SK-N-SH (cell line): ENCODE measurements at places on chromosomes 7 and 10. TPM values are rescaled to one million over a fixed set of nuclear protein-coding genes. Genes with fewer than 3 reads are reported as not detected.

TET1 gene
- 0.38 and 0.44 TPM in 2 replicates for polyA plus RNA-seq

CUX1 gene
- polyA plus RNA-seq: 47.0 and 68.6 TPM in 2 replicates

SAP25 gene
- polyA plus RNA-seq: 1.0 and 1.2 TPM in 2 replicates

PGAM2 gene
- polyA plus RNA-seq: 0.79 and 1.5 TPM in 2 replicates

UBE3C gene
- 48.4 and 63.2 TPM in 2 replicates for polyA plus RNA-seq

ADRB1 gene
- polyA plus RNA-seq: not detected in 2 replicates

NEUROD6 gene
- not detected in 2 replicates for polyA plus RNA-seq

ZNF25 gene
- polyA plus RNA-seq: 3.6 and 5.6 TPM in 2 replicates

TDRD1 gene
- polyA plus RNA-seq: not detected in 2 replicates

LRGUK gene
- polyA plus RNA-seq: 1.5 TPM in 2 replicates

GLI3 gene
- polyA plus RNA-seq: 0.08 and 0.10 TPM in 2 replicates

TMEM213 gene
- not detected in 2 replicates for polyA plus RNA-seq

ANKRD61 gene
- polyA plus RNA-seq: 0.50 and 0.53 TPM in 2 replicates

P4HA1 gene
- 34.8 and 52.0 TPM in 2 replicates for polyA plus RNA-seq

CFAP58 gene
- polyA plus RNA-seq: 0.38 and 0.47 TPM in 2 replicates

MYH16 gene
- 0.19 and 0.41 TPM in 2 replicates for polyA plus RNA-seq

ABCA13 gene
- polyA plus RNA-seq: not detected in 2 replicates

NFE2L3 gene
- polyA plus RNA-seq: 36.1 and 50.8 TPM in 2 replicates

DNAJC12 gene
- 7.9 and 9.3 TPM in 2 replicates for polyA plus RNA-seq

ACSL5 gene
- 0.08 and 0.10 TPM in 2 replicates for polyA plus RNA-seq

UNC5B gene
- 12.2 and 13.8 TPM in 2 replicates for polyA plus RNA-seq

CALY gene
- 3.3 TPM in 2 replicates for polyA plus RNA-seq

CLRN3 gene
- polyA plus RNA-seq: 0.08 and 0.25 TPM in 2 replicates

PRPS1L1 gene
- polyA plus RNA-seq: not detected in 2 replicates

GPRIN2 gene
- polyA plus RNA-seq: 0.03 TPM in 1 of 2 replicates, not detected in the other

FAM170B gene
- polyA plus RNA-seq: not detected in 2 replicates

LRWD1 gene
- polyA plus RNA-seq: 44.9 and 53.2 TPM in 2 replicates

BHLHA15 gene
- polyA plus RNA-seq: 0.10 TPM in 1 of 2 replicates, not detected in the other
